ENCODE measurements at places on chromosomes 11 and 22.

DNA sequence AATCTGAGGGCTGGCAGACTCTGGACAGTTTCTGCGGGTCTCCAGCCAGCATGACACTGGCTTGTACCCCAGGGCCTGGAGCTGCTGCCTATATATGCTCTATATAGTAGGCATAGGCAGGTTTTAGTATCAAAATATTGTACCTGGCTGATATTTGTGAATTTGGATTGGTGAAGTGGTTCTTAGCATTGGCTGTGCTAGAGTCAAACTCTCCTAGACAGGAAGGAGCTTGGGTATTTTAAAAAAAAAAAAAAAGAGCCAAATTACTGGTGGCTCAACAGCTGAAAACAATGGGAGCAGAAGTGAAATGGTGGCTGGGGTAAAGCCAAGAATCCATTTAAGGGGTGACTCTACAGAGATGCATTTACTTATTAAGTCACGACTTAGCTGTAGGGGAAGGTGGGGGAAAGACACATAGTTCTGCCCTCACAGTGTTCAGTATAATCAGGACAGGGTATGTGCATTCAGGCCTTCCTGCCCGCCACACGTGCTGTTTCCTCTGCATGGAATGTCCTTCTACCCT lies 11.0 kb upstream of the MTFP1 start:
- DNase-seq = no peak

DNA sequence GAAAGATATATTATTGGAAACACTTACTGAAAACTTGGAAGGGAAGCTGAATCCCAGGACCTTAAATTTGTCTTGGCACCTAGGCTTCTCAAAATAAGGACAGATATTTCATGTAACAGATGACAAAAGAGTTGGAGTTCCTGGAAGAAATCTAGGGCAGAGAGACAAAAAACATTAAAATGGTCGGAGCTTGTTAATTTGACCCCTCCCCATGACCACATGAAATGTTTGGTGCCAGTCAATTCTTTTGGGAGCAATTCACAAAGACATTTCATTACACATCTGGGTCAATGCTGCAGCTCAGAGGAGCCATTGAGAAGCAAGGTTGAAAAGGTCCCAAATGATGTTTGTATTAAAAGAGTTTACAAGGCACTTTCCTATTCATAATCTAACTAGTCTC lies 162.0 kb upstream of the GUCY1A2 start:
- DNase-seq = no peak

GRCh38 chr11:34521265-34521664 lies 7.7 kb upstream of the ELF5 start:
- DNase-seq = no peak

DNA sequence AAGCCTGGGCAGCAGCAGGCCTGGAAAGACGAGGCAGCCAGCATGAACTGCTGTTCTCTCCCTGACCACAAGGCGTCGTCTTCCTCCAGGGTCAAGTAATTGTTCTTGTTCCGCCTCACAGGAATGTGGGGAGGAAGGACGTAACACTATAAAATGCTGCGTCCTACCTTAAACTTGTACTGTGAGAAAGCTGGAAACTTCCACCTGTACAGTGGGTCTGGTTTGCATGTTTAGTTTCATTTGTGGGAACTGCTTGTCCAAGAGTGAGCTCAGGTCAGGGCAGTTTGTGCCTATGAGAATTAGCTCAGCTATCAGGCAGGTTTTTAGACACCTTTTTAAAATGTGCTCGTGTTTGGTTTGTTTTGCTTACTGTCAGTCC lies 55.2 kb downstream of the PANX1 start:
- peak; percentile 36 for DNase-seq

DNA sequence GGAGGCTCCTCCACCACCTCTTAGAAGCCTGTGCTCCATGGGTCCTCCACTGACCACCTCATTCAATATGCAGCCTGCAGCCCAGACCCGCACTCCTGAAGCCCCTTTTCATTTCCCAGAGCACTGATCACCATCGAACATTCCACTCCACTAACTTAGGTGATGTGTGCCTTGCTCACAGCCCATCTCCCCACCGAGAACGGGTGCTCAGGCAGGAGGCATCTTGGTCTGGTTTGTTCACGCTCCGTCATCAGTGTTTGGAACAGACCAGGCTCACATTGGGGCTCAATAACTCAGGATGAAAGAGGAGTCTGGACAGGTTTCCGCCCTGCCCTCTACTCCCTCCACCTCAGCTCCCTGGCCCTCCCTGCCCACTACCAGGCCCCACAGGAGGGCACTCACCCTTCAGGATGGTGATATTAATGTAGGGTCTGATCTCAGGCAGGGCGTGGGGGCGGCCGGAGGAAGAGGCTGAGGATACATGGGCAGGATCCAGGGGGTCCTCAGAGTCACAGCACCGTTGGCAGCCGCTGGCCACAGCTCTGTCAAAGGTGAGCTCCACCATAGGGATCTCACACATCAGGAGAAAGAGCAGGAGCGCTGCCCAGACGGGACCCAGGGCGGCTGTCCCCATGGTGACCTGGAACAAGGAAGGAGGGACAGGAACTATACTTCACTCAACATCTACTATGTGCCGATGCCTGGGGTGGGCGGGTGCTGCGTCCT lies 3.1 kb downstream of the C1QTNF6 start:
- no peak for DNase-seq

Data from HTR-8/SVneo (cell line).